Progenitor cell of endocrine pancreas (in vitro differentiated cells): ENCODE measurements at places on chromosomes 2 and 18.

DNA sequence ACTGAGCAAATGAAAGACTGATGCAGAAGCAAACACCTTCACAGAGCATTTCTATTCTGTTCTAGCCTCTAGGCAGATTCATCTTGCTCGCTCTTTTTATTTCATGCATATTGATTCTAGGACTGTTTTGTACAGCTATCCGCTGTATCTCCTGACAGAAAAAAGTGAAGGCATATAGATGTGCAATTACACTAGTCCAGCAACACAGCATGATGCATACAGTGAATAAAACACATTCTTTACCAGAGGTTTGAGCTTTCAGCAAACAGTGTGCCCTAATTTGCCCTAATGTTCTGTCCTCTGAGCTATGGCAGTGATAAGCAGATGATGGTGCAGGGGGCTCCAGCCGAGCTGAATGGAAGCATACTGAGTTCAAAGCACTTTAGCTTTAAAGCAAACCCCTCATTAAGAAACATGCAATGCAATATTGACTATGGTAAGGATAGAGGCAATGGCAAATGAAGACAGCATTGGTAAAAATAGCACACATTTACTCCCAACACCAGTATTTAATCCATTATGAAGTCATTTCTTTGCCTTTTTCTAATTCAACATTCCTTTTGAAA is 141.2 kb upstream of the RGPD4 start:
- H3K27ac ChIP-seq = no peak overlapping the region
- DNase-seq = no peak
- no peaks in the 10 kb centered on the region for H3K36me3 ChIP-seq
- no peaks in the 10 kb centered on the region for H3K27me3 ChIP-seq

GRCh38 chr2:24762518-24762917 is 30.7 kb downstream of the PTRHD1 start:
- DNase-seq = no peak
- H3K4me1 ChIP-seq = peaks cover 3% of the 10 kb centered on the region
- H3K27ac ChIP-seq = peak overlapping the region; percentile 29
- H3K36me3 ChIP-seq = peaks cover 25% of the 10 kb centered on the region

DNA sequence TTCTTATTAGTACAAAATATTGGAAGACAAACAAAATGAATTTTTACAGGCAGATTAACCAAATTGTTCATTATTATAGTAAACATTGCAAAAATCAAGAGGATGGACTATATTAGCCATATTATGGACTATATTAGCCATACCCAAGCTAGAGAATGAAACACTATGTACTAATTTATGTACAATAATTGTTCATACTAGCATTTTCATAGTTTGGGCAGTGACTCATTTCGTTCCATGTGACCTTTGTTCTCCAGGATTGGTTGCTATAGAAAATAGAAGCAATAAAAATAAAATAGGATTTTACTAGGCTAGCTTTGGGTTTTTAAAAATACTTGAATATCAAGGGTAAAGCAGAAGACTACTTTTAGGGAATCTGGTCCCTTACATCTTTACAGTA is 176.8 kb downstream of the ZEB2 start:
- no peaks in the 10 kb centered on the region for H3K36me3 ChIP-seq
- H3K27me3 ChIP-seq = peaks cover 33% of the 10 kb centered on the region
- peaks cover 4% of the 10 kb centered on the region for H3K4me1 ChIP-seq
- H3K4me3 ChIP-seq = no peak overlapping the region
- H3K27ac ChIP-seq = no peak overlapping the region

DNA sequence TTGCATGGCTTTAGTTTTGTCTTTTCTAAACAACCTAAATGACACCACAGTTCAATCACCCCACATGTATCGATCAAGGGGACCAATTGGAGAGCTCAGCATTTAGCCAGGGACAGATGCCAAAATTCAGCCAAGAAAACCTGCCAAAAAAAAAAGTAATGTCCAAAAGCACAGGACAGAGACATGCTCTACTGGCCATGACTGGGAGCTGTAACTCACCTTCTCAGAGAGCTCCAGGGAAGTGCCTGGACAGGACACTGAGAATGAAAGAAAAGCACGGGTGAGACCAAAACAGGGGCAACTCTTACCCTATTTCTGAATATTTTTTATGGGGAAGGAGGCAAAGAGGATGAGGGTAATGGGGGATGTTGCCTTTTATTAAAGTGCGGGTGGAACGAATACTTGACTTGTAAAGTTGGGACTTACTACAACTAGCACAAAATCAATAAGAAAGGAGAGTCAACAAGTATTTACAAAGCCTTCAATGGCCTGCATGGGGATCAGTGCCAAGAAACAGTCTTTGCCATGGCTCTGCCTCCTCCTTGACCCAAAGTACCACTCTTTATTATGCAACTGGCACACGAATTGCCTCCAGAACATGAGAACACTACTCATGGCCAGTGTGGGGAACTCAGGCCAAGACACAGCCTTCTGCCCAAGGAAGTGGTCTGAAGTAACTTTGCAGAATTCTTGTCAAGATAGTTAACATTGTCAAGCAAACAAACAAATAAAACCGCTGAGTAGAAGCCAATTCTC is 72.9 kb upstream of the HK2 start:
- no peak for DNase-seq
- peaks cover 19% of the 10 kb centered on the region for H3K4me1 ChIP-seq
- no peak overlapping the region for H3K4me3 ChIP-seq
- H3K36me3 ChIP-seq = peaks cover 3% of the 10 kb centered on the region

GRCh38 chr18:45355944-45356520 is 259.2 kb upstream of the SLC14A2 start:
- H3K4me1 ChIP-seq = peaks cover 77% of the 10 kb centered on the region
- DNase-seq = no peak
- peaks cover 13% of the 10 kb centered on the region for H3K27me3 ChIP-seq
- H3K27ac ChIP-seq = no peak overlapping the region

DNA sequence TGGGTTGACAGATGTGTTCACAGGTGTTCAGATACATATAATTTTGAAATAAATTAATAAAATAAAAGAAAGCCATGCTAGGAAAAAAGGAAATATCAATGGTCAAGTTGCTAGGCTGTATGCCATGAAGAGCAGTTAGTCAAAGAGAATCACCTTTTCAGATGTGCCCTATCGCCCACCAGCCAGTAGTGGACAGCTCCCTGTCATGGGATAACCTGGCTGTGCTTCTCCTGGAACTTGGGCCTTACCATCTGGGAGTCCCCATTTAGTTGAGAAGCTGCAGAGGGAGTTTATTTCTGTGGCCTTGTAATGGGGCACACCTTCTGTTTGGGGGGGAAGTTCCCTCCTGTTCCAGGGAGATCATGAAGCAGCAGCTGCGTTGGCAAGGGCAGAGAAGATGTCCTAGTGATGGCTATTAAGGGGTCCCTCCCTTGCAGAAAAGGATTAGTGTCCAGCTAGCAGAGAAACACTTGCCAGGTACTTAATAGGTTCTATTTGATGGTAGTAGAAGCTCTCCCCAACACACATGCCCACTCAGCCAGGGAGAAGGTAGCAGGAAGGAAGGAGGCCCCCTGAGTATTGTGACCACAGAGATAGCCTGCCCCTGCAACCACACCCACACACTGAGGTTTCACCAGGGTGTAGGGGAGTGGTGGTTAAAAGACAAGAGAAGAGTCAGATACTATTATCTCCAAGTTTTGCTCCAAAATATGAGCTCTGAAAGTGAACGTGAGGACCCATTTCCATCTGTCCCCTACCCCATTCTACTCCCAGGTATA is 117.7 kb downstream of the B3GNT2 start:
- no peaks in the 10 kb centered on the region for H3K36me3 ChIP-seq
- H3K27me3 ChIP-seq = no peaks in the 10 kb centered on the region
- H3K27ac ChIP-seq = no peak overlapping the region
- H3K4me1 ChIP-seq = no peaks in the 10 kb centered on the region

GRCh38 chr2:136215908-136216472 is 98.0 kb upstream of the CXCR4 start:
- H3K27ac ChIP-seq = no peak overlapping the region
- H3K36me3 ChIP-seq = no peaks in the 10 kb centered on the region
- H3K27me3 ChIP-seq = no peaks in the 10 kb centered on the region

- DNase-seq = no peak
- H3K27ac ChIP-seq = no peak overlapping the region
These were observed 28.4 kb downstream of the MEX3C start for GRCh38 chr18:51168960-51169662.

DNA sequence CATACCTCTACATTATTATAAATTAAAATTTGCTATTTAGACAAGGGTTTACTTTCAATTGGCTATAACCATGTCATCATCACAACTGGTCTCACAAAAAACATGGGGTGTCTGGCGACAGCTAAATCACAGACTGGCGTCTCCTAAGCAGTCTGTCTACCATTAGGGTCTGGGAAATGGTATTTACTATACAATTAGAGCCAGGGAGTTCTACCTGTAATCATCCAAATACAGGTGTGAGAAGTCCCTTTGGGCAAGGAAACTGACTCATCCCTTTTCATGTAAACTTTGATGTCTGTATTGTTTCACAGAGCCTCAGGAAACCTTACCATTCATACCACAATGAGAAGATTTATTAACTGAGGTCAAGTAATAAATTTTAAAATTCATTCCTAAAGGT is 126.7 kb downstream of the OLA1 start:
- no peaks in the 10 kb centered on the region for H3K27me3 ChIP-seq
- H3K36me3 ChIP-seq = peaks cover 3% of the 10 kb centered on the region
- no peak overlapping the region for H3K4me3 ChIP-seq
- H3K27ac ChIP-seq = no peak overlapping the region
- H3K4me1 ChIP-seq = peaks cover 13% of the 10 kb centered on the region

- H3K4me1 ChIP-seq = no peaks in the 10 kb centered on the region
- no peak for DNase-seq
- no peak overlapping the region for H3K4me3 ChIP-seq
- H3K27me3 ChIP-seq = no peaks in the 10 kb centered on the region
- H3K36me3 ChIP-seq = no peaks in the 10 kb centered on the region
These were observed 788.5 kb upstream of the LRRTM1 start for GRCh38 chr2:81093031-81093430.

- DNase-seq = no peak
- H3K4me3 ChIP-seq = no peak overlapping the region
- H3K27ac ChIP-seq = no peak overlapping the region
- no peaks in the 10 kb centered on the region for H3K4me1 ChIP-seq
- no peaks in the 10 kb centered on the region for H3K27me3 ChIP-seq
These were observed 259.9 kb upstream of the MYT1L start for GRCh38 chr2:2590841-2591541.

DNA sequence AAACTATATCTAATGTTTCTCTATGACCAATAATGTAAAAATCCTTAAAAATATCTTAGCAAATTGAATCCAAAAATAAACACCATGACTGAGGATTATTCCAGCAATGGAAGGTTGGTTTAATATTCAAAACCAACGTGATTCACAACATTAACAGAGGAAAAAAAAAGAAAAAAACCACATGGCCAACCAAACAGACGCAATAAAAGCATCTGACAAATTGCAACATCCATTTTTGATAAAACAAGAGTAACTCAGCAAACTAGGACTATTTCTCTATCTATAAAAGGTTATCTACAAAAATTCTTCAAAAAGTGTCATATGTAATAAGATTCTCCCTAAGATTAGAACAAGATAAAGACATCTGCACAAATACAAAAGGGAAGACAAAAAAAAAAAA is 28.9 kb downstream of the PPP3R1 start:
- no peak for DNase-seq
- H3K27ac ChIP-seq = no peak overlapping the region
- no peaks in the 10 kb centered on the region for H3K27me3 ChIP-seq
- peaks cover 11% of the 10 kb centered on the region for H3K4me1 ChIP-seq
- H3K36me3 ChIP-seq = peaks cover 4% of the 10 kb centered on the region

- peaks cover 21% of the 10 kb centered on the region for H3K4me1 ChIP-seq
- peak; percentile 39 for DNase-seq
- no peaks in the 10 kb centered on the region for H3K36me3 ChIP-seq
These were observed at the start of gene EPB41L3 for GRCh38 chr18:5543773-5544389. Gene EPB41L3, minus strand, starts transcription at chr18:5543997. Its CDS starts 54,814 bp downstream, at chr18:5489183.

DNA sequence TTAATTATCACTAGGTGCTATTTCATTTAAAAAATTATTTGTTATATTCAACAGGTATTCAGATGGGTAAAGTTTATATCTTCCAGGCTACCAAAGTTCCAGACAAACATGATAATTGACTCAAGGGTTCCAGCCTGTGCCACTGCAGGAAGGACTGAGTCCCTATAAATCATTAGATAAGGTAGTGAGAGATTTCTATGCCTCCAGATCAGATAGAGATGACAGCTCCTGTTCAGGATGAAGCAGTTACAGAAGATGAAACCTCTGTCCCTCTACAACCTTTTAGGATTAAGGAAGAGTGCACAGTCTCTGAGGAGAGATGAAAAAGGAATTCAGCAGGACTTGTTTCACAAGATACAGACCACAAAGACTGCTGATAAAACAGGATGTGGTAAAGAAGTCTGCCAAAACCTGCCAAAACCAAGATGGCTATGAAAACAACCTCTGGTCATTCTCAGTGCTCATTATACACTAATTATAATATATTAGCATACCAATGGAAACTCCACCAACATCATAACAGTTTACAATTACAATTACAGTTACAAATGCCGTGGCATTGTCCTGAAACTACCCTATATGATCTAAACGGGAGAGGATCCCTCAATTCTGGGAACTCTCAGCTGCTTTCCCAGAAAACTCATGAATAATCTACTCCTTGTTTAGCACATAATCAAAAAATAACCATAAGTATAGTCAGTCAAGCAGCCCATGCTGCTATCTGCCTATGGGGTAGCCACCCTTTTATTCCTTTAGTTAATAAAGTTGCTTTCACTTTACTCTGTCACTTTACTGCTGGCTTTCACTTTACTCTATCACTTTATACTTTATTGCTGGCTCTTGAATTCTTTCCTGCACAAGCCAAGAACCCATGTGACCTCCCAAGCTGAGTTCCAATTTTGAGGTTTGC is 288.5 kb downstream of the PDE11A start:
- H3K36me3 ChIP-seq = peaks cover 3% of the 10 kb centered on the region
- H3K4me1 ChIP-seq = peaks cover 6% of the 10 kb centered on the region
- H3K27me3 ChIP-seq = no peaks in the 10 kb centered on the region
- DNase-seq = no peak

- peaks cover 2% of the 10 kb centered on the region for H3K27me3 ChIP-seq
- no peak overlapping the region for H3K4me3 ChIP-seq
- no peak overlapping the region for H3K27ac ChIP-seq
- H3K36me3 ChIP-seq = no peaks in the 10 kb centered on the region
These were observed 242.4 kb downstream of the ARHGAP15 start for GRCh38 chr2:143371616-143372015.

DNA sequence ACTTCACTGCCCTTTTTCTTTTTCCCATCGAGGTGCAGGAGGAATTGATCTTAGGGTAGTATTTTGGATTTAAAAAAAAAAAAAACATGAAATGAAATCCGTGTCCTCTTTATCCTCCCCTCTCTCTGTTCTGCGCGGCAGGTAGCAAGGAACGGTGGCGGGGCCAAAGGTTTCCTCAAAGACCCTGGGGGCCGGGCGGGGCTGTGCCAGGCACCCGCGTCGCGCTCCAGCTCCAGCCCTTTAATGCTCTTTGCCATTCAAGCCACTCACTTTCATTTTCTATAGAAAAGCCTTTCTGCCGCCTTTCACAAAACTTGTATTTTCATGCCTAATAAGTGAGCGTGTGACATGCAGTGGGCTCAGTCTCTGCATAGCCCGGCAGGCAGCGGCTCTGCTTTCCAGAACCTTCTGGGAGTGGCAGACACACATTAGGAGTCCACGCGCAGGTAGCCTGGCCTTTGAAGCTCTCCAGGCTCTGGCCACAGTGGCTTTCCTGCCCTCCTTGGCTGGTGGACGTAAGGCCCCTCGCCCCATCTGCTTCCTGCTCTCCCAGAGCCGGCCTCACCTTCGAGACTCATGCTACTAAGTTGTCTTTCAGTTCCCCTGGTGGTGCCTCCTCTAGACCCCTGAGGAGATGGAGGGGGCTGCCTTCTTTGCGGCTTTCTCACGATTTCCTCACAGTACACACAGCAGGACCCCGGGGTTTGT is 41.7 kb downstream of the AGAP1 start:
- peaks cover 9% of the 10 kb centered on the region for H3K4me1 ChIP-seq
- H3K27ac ChIP-seq = peak overlapping the region; percentile 71
- H3K27me3 ChIP-seq = no peaks in the 10 kb centered on the region
- DNase-seq = no peak
